ENCODE measurements at places on chromosomes 4 and X.

GRCh38 chrX:151988706-151989299 is 14.3 kb upstream of the GABRE start:
- DNase-seq, result no peak

DNA sequence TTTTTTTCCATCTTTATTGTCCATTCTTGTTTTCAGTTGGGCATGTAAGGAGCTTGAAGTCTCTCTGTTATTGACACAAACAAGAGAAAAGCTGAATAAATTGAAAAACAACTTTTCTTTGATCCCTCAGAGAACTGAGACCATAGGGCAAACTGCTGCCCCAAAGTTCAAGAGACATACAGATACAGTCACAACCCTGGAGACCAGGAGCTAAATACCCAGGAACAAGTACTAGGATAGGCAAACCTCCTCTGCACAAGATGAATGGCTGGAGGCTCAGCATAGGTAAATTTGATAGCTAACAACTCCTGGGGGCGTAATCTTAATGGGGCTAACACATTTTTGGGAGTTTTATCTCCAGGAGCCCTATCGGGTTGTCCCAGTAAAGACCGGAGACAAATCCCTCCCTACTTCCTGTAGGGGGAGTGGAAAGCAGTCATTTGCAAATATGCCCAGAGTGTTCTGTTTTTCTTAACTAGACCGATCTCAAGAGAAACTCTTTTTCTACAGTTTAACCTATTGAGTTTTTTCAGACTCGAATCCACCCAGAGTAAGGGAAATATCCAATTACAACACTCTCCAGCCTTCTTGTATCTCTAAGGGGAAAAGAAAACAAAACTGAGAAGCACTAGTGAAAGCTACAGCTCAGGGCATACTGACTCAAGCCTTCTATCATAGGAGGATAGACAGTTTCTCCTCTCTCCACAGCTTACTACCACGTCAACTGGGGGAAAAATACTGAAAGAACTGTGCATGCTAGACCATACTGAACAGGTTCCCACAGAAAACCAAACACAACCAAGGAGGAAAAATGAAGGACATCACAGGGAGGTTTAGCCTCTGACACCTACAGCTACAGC is 23.1 kb downstream of the MAGEA8 start:
- no peak for DNase-seq

DNA sequence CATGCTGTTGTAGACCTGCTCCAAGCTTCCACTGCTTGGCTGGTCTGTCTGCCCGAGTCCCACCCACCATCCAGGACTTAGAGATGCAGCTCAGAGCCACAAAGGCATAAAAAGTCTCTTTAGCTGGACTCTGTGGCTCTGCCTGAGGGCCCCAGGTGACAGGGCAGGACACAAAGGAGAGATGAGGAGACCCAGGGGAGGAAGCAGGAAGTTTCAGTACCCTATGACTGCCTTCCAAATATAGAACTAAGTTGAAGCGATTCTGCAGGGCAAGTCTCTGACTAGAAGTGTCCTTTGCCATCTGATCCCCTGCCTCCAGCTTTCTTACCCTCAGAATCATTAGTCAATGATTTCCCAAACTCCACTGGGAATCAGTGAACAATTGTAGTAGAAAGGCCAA is 11.2 kb upstream of the CXCR3 start:
- no peak for DNase-seq

DNA sequence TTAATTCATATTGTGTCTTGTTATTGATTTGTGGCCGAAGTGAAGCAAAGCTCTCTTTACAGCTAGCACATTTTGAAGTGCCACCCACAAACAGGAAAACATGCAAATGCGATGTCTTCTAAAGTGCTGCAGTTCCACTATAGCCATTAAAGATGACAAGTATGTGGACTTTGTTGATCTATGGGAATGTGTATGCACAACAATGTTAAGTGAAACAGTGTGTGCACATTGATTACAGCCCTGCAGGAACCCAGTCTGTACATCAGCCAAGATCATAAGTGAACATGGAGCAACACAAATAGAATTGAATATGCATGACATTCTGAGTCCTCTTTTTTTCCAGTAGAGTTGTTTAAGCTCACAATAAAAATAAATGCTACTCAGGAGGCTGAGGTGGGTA is 43.0 kb downstream of the TFDP3 start:
- DNase-seq, result no peak

- no peak for DNase-seq
Measured at GRCh38 chrX:12903646-12904045, 2.8 kb upstream of the TLR8 start.

DNA sequence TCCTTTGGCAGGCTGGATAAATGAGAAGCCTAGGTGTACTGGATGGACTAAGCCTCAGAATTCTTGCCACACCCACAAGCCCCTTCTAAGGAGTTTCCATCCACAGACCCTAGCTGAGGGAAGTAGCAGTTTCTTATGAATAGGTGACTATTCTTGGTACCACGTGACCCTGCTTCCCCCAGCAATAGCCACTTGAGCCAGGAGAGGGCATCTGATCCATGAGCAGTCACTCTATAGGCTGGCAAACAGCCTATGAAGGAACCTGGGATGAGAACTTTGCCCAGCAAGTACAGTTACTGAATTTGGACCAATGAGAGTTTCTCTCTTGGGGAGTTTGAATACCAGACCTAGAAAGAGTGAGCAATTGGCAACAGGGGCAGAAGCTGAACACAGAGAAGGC is 84.0 kb downstream of the RTL9 start:
- DNase-seq, result peak; percentile 3

- DNase-seq, result no peak
Measured at GRCh38 chrX:25004040-25004439, 11.7 kb downstream of the ARX start.

GRCh38 chr4:18155067-18156041 is 133.8 kb upstream of the LCORL start:
- no peak for DNase-seq

- no peak for DNase-seq
Measured at GRCh38 chrX:69287095-69287494, 121.8 kb upstream of the PJA1 start.

- DNase-seq, result no peak
Measured at GRCh38 chr4:185004562-185005218, 13.6 kb upstream of the HELT start.

- no peak for DNase-seq
Measured at GRCh38 chr4:6107114-6107791, 89.0 kb upstream of the C4orf50 start.

DNA sequence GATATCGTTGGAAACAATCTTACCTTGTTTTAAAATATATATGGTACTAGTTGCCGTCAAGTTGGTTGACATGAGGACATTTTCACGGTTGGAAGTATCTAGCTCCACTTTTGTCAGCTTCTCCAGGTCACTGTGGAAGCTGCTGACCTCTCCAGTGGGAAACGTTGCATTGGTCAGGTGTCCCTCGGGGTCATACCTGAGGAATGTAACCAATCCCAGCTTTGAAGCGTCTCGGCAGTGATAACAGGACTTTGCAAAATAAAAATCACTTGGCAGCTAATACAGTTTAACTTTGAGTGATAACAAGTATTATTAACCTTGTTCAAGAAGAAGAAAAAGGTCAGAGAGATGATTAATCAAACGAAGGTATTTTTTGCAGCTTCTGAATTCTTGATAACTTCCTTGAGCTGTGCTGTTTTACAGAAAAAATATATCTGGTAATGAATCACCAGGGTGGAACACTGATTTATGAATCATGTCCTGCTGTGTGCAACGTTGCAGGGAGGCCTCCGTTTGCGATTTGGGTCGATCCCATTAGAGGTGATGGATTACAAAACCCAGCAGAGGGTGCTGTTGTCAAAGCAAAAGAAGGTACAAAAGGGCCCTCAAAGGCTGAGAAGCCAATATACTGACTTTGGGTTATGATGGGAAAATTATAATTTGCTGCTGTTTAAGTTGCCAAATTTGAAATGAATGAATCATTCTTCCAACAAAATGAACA is 60.1 kb downstream of the SH2D1A start:
- peak; percentile 74 for DNase-seq

DNA sequence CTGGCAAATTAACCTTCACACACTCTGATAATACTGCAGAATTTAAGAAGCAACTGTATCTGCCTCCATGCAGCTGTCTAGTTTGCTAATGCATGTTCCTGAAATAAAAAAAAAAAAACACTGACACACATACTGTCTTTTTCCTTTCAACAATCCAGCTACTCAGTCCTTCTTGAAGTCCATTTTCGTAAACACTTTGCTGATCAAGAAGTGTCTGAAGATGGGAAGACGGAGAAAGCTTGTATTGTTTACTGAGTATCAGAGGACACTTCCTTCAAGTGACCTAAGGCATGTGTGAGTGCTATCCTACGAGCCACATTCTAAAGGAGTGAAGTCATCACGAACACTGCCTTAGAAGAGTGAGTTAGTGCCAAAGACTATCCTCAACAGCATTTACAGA is 82.6 kb downstream of the LUZP4 start:
- DNase-seq, result no peak

- no peak for DNase-seq
Measured at GRCh38 chrX:153665726-153666306, 7.8 kb downstream of the PNCK start.

DNA sequence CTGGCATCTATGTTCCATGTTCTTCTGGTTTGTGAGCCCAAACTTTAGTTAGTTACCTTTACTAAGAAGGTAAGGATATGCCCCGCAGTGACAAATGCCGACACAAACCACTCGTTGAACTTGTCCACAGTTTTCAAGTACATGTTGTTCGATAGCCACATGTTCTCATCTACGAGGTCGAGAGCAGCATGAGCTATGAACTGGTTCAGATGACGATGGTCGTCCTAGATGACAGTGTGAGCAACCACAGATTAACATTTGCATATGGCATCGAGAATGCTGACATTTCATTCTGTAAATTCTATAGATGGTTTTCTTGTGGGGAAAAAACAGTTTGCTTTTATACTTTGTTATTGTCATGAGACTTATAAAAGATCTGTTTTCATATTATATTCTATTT is 18.0 kb downstream of the TRAPPC2 start:
- no peak for DNase-seq

GRCh38 chrX:10931976-10932375 is 179.2 kb upstream of the HCCS start:
- no peak for DNase-seq

DNA sequence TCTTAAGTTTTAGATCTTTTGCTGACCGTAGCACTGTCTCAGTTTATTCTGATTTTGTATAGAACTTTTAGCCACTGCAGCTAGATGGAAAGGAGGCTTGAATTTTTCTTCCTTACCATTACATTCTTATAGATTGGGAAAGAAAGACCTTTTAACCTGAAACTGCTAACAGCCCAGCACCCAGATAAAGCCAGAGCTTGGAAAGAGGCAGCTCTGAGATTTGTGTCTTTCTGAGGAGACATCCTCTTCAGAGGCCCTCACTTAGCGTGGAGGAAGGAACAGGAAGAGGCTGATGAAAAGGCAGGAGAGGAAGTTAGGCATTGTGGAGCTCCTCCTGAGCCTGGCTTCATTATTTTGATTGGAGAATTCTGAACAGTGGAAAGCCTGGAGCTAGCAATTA is 35.1 kb downstream of the ATG4A start:
- no peak for DNase-seq

- no peak for DNase-seq
Measured at GRCh38 chr4:2673157-2673556, 83.0 kb downstream of the TNIP2 start.

DNA sequence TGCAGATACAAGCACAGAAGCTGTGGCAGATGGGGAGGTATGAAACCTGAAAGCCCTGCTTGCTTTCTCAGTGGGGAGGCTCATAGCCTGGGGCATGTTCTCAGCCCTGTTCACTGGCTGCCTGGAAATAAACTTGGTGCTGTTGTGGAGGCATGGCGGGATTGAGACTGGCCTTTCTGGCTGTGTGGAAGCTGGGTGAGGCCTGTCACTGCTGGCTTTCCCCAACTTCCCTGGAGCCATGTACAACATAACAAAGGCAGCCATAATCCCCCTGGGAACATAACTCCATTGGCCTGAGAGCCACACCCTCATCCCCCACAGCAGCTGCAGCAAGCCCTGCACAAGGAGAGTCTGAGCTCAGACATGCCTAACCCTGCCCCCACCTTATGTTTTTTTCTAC is 237.7 kb upstream of the TLL1 start:
- DNase-seq, result no peak

- DNase-seq, result no peak
Measured at GRCh38 chr4:41640906-41641305, 102.9 kb downstream of the LIMCH1 start.

DNA sequence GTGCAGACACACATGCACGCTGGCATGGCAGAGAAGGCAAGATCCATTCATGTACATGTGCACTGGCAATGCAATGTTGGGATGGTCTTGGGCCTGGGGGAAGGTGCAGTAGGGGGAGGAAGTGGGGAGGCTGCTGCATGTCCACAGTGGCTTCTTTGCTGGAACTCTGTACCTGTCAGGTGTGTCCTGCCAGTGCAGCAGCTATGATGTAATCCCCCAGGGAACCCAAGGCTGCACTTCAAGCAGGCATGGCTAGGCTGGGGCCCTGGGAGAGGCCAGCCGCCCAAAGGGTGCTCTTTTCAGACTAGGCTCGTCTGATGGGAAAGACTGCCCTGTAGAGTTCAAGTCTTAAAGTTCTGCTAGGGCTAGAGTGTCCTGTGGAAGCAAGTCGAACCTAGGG is 1304.0 kb downstream of the FAM133A start:
- DNase-seq, result no peak

DNA sequence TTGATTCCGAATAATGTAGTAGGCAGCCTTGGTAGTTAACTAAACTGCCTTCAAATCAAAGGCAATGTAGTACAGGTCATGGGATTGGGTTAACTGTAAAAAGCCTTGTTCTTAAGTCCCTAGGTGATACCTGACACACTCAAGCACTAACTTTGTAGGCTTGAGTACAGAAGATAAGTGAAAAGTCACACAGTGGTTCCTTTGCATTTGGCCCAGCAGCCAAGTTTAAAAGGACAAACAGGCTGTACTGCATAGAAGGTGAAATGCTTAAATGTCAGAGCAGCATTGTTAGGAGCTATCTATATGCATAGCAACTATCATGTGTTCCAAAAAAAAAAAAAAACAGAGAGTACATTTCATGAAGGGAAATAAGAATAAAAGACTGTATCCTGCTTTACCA is 178.4 kb downstream of the ATOH1 start:
- DNase-seq, result no peak

- DNase-seq, result no peak
Measured at GRCh38 chr4:76947369-76947768, 2.2 kb upstream of the SEPTIN11 start.

DNA sequence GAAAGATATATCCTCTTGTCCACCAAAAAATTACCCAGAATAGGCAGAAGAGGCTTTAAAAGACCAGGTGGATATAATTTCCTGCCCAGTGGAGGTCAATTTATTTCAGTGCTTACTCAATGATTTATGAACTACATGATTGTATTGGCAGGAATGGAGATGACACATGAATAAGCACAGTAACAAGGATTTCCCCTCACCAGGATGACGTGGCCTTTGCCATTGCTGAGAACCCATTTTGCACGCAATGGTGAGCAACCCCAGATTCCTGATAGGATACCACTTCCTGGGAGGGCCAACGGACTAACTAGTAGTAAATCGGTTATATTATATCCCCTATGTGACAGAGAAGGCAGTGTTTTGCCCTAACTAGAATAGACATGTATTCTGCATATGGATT is 11.6 kb upstream of the TTC29 start:
- no peak for DNase-seq

- no peak for DNase-seq
Measured at GRCh38 chr4:140603286-140603685, 34.5 kb upstream of the UCP1 start.

GRCh38 chr4:105387466-105387865 is 86.4 kb downstream of the PPA2 start:
- DNase-seq, result no peak

GRCh38 chr4:124433500-124433899 is 279.0 kb downstream of the ANKRD50 start:
- no peak for DNase-seq
